ENCODE measurements at places on chromosomes 11 and 22.

GRCh38 chr22:45631140-45631840 is 40.3 kb upstream of the ATXN10 start:
- DNase-seq, result no peak

GRCh38 chr11:76758311-76758710 is 24.8 kb upstream of the TSKU start:
- DNase-seq, result no peak

GRCh38 chr11:79330651-79331050 is 110.2 kb downstream of the TENM4 start:
- DNase-seq, result no peak

- DNase-seq, result no peak
Measured at GRCh38 chr22:23691748-23692423, 1.1 kb downstream of the RGL4 start.

DNA sequence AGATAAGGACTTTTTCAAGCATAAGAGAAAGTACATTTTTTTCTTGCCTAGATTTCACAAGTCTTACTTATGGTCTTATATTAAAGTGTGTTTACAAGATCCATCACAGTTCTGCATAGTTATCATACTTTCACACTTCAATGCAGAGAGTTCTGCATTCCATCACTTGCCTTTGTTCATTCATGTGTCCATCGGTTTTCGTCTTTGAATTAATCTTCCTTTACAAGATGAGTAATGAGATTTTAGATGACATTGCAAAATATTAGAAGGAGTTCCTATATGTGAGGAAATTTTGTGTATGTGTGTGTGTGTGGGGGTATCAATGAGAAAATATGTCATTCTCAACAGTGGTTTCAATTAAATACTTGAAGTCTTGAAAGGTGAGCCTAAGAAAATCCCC is 98.1 kb upstream of the GUCY1A2 start:
- DNase-seq, result no peak

- DNase-seq, result no peak
Measured at GRCh38 chr22:31044262-31044861, 36.8 kb upstream of the SMTN start.

DNA sequence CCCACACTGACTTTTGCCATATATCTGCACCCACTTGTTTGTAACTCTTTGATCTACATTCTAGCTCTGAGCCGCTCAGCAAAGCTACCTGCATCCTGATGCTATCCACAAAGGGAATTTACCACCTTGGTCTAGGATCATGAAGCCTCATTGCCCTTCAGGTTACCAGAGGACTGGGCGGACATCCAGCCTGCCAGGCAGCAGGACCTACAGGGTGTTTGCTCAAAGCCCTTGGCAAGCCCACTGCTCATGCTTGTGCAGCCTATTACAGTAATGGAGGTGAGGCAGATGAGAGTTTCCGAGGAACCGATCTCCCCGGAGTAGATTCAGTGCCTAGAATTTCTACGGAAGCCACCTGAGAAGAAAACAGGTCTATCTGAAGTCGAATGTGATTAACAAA is 417.2 kb downstream of the OPCML start:
- DNase-seq, result no peak

- no peak for DNase-seq
Measured at GRCh38 chr11:14373941-14374646, 15.1 kb upstream of the RRAS2 start.

- no peak for DNase-seq
Measured at GRCh38 chr11:1333091-1333772, 23.8 kb upstream of the TOLLIP start.

DNA sequence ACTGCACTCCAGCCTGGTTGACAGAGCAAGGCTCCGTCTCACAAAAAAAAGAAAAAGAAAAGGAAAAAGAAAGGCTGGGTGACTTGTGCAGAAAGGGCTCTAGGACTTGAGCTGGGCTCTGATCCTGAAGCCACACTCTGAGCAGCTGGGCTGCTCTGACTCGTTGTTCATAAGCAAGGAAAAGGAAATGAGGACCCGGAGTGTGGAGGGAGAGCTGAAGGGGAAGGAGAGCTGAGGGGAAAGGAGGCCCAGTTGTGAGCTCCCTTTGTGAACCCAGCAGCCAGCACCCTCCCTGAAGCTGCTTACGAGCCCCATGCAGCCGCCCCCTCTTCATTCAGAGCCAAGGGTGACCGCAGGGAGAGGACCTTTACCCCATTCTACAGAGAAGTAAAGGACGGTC is 12.3 kb upstream of the SH3BP1 start:
- no peak for DNase-seq

GRCh38 chr11:44398266-44399030 is 88.5 kb upstream of the ALX4 start:
- no peak for DNase-seq

DNA sequence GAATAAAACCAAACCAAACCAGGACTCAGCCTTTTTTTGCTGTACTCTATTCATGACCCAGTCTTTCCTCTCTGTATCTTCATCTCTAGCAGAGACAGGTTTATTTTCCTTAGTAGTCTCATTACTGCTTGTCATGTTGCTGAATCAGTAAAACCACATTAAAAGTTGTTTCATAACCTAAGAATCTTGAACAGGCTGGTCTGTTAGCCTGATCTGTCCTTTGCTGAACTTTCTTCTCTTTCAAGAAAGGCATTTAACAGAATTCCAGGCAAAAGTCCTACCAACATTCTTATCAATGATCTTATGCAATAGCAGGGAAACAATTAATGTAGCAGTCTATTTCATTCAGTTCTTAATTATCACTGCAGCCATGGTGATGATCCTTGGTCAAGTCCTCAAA is 197.7 kb downstream of the CASP12 start:
- DNase-seq, result peak; percentile 14

GRCh38 chr11:3146612-3147256 is 18.4 kb downstream of the OSBPL5 start:
- no peak for DNase-seq

DNA sequence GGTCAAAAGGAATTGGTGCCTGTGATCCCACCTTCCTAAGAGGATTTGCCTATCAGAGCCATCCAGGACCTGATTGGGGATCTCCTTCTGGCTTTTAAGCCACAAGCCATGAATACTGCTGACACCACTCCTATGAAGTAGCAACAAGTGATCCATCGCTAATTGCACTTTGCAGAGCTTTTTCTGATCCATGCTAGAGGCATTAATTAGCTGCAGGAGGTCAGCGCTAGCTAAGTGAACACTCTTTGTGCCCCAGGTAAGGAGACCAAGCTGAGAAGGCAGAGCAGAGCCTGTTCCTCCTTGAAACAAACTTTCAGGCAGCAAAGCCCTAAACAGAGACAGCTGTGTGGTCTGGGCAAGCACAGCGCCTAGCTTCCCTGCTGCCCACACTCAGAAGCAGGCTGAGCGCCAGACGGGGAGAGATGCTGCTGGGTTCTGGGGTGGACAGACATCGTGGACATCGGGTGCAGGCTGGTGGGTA is 122.2 kb downstream of the ABTB2 start:
- DNase-seq, result no peak

GRCh38 chr11:12269104-12269441 is 108.3 kb upstream of the PARVA start:
- DNase-seq, result no peak

DNA sequence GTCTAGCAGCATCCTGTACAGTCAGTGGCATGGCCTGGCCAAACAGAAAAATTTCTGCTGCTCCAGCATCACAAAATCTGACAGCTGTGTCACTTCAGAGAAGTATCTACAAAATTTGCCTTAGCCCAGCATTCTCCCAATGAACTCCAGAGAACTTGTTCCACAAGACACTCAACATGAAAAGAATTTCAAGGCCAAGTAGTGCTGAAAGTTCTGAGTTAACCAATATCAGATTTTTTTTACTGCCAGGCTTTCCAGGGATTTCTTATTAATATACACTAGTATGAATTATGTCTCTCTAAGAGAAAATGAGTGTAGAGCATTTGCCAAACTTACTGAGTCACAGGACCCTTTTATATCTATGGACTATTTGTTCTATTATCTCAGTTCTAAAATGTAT is 68.8 kb downstream of the OR5AK2 start:
- no peak for DNase-seq

DNA sequence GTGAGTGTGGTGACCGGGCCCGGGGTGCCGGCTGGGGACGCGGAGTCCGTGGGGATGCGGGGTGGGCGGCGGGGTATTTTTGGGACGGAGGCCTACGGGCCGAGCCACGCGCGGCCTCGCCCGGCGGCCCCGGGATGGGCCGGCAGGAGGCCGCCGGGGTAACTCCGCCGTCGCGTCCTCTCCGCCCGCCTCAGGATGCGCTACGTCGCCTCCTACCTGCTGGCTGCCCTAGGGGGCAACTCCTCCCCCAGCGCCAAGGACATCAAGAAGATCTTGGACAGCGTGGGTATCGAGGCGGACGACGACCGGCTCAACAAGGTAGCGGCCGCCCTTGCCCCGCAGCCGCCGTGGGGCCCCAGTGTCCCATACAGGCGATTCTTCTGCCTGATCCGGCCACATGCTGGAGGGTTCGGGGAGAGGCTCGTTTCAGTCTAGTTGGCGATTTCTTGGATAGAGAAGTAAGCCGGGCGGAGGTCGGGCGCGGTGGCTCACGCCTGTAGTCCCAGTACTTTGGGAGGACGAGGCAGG is 337 bp downstream of the RPLP2 start:
- DNase-seq, result no peak

DNA sequence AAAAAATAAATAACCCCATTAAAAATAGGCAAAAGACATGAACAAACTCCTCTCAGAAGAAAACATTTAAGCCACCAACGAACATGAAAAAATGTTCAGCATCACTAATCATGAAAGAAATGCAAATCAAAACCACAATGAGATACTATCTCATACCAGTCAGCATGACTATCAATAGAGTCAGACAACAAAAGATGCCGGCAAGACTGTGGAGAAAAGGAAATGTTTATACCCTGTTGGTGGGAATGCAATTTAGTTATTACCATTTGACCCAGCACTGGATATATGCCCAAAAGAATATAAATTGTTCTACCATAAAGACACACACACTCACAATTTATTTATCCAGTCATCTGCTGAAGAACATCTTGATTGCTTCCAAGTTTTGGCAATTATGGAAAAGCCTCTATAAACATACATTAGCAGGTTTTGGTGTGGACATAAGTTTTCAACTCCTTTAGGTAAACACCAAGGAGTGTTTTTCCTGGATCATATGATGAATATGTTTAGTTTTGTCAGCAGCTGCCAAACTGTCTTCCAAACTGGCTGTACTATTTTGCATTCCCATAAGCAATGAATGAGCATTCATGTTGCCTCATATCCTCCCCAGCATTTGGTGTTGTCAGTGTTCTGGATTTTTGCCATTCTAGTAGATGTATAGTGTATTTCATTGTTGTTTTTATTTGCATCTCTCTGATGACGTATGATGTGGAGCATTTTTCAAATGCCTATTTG is 28.0 kb downstream of the OR8D1 start:
- DNase-seq, result no peak

GRCh38 chr11:47499614-47500013 is 50.7 kb upstream of the RAPSN start:
- DNase-seq, result no peak

- no peak for DNase-seq
Measured at GRCh38 chr22:44604991-44605390, 97.0 kb upstream of the PRR5 start.

- no peak for DNase-seq
Measured at GRCh38 chr11:45259592-45259991, 26.5 kb downstream of the SYT13 start.

DNA sequence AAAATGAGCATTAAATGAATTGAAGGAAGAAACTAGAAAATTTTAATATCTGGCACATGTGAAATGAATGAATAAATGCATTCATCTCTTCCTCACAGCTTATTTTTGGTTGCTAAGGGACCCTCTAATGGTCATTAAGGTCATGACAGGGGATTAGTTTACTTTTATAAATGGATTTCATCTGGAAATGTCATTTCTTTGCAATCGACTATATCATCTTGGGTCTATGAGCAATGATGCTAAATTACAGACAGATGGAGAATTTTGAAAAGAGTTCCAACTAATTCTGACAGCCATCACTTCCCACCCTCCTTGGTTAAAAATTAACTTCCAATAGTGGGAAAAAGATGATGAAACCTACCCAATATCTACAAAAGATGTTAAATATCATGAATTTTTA is 98.0 kb downstream of the KIF18A start:
- no peak for DNase-seq

DNA sequence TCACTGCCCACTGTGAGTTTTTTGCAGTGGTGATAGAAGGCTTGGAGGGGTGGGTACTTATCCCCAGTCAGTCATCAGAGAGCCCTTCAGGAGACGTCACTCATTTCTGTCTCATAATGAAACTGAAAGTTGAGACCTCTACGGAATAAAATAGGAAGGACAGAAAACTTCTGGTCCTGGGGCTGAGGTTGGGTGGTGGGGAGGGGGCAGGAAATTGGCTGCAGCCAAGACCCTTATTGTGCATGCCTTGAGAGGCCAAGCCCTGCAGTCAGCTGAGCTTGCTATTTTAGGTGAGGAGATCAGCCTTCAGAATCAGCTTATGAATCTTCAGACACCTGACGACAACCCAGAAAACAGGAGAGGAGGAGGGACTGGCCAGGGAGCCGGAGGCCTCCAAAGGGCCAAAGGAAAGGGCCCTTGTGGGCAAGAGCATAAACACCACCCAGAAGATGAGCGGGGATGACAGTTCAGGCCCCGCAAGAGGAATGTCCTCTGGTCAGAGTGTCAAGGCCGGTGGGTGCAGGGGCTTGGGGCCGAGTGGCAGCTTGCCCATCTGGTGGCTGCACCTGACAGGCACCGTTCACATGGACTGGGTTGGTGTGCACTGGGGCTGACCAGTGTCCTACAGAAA is 17.9 kb upstream of the ADA2 start:
- peak; percentile 58 for DNase-seq

DNA sequence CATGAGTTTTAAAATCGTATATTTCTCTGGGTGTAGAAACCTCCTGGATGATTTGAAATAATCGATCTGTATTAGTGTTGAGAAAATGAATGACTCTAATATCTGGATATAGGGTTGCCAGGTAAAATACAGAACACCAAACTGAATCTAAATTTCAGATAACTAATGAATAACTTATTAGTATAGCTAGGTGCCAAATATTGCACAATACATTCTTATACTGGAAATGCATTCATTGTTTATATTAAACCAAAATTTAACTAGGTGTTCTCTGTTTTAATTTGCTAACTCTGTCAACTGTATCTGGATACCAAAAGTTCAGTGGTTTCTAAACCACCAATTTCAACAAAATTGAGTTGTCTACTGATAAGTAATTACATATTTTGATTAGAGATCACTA is 2.5 kb upstream of the BIRC3 start:
- no peak for DNase-seq

GRCh38 chr11:35804451-35805040 is 139.3 kb upstream of the LDLRAD3 start:
- DNase-seq, result no peak

GRCh38 chr22:47919001-47919441 is 1156.6 kb downstream of the TBC1D22A start:
- no peak for DNase-seq

GRCh38 chr11:71211631-71212030 is 40.7 kb downstream of the SHANK2 start:
- DNase-seq, result no peak

DNA sequence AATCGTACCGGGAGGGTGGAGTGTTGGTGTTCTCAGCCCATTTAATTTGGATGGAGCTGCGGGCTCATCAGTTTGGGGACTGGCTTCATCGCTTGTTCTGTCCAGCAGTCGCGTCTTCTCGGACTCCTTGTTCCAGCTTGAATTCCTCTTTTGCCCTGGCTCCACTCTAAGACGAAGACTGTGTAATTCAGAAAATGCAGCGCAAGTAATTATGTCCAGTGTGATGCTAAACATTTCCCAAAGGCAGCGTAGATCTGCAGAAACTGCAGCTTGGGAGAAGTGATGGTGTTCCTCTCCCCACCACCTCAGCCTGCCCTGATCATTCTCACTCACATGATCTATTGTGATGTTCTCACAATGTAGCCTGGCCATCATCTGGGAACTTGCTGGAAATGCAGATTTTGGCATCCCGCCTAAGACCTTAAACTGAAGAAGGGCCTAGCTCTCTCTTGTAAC is 666 bp downstream of the SLC25A18 start:
- no peak for DNase-seq

Data from CD4-positive, alpha-beta T cell treated with Interleukin-12 subunit alpha and Interleukin-12 subunit beta, for 1 hour (primary cell).